GM06990 (cell line): ENCODE measurements at places on chromosomes 5 and 9.

DNA sequence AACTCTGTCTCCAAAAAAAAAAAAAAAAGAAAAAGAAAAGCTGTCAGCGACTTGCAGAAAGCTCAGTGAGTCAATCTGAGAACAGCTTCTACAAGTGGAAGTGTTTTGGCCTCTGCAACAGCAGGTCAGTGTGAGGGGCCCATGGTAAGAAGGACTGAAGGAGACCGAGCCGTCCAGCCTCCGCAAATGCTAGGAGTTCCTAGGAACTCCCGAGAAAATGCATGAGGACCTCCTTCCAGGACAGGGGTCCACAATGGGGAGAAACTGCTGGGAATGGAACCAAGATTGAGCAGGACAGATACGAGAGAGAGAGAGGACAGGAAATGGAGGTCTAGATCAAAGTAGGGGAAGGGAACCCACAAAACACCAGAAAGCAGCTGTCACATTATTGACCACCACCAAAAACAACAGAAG is 180.5 kb downstream of the CRB2 start:
- DNase-seq: peak; percentile 76

- no peak for DNase-seq
Measured at GRCh38 chr5:142803428-142804125, 33.4 kb downstream of the ARHGAP26 start.

DNA sequence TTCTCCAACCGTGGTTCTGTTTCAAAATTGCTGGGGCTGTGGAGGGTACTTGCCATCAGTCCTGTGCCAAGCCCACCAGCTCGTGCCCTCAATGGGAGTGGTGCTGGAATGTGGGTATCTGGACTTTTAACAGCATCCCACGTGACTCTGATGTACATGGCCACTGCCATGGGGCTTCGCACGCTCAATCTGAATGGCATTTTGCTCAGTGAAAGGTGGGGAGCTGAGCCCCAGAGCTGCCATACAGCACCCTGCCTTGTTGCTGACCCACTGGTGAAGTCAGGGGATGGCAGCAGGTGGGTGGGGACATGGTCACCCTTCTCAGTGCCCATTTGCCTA is 16.6 kb upstream of the SYNPO start:
- peak; percentile 43 for DNase-seq

DNA sequence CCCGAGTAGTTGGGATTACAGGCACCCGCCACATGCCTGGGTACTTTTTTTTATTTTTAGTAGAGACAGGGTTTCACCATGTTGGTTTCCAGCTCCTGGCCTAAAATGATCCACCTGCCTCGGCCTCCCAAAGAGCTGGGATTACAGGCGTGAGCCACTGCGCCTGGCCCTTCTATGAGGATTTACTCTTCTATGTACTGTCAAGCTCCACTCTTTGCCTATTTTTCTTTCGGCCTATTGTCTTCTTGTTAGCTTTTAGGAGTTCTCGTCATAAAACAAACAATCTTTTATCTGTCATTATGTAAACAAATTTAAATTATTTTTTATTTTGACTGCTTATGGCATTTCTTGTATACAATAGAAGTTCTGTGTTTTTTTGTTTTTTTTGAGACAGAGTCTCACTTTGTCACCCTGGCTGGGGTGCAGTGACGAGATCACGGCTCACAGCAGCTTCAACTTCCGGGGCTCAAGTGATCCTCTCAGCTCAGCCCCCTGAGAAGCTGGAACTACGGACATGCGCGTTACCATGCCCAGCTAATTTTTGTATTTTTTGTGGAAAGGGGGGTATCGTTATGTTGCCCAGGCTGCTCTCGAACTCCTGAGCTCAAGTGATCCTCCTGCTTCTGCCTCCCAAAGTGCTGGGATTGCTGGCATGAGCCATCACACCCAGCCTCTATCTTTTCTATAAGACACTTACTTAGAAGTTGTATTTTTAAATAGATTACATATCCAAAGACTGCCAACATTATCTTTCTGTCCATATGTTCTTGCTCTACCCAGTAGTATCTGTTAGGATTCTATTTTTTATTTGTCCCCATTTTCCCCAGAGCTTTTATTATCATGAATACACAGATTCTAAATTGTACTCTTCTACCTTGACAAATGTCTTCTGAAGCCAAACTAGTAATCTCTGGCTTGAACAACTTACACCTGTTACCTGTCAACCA is 29.2 kb downstream of the CSNK1A1 start:
- DNase-seq: no peak

DNA sequence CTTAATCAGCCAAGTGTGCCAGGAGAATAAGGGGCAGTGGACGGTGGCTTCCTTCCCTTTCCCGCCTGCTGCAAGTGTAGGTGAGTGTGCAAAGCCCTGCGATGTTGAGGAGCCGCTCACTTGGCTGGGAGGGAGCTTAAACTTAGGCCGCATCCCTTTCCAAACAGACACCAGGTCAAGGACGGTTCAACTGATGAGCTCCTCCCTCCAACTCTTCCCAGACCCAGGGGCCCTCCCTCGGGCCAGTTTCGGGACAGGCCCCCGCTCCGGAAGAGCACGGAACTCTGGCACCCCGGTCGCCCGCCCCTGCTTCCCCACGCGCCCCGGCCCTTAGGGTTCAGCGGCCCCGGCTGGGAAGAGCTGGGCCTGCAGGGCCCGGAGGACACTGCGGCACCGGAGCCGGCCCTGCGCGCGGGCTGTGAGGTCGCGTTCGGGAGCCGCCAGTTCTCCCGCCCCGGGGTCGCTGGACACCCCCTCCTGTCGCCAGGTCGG is 481 bp downstream of the MRPL36 start:
- no peak for DNase-seq

DNA sequence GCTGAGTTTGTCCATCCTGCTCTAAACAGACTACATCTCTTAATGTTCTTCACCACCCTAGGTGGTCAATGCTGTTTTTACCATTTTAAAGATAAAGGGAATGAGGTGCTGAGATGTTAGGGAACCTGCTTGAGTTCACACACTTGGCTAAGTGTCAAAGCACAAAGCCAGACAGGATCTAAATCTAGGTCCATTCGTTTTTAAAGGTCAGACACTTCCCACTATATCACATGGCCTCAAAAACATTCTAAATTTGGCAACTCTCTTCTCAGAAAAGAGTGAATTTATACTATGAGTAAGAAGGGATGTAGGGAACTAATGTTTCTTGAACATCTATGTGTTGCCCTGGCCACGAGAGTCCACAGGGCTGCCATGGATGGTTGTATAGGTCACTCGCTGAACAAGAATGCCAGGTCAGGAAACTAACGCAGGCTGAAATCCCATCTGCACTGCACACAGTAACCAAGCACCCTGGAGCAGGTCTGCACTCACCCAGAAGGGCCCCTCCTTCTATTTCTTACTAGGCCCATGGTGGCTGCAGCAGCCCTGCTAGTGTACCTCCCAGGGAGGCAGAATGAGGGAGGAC is 213.0 kb downstream of the SPOCK1 start:
- no peak for DNase-seq

GRCh38 chr5:14872070-14872989 is 752 bp upstream of the ANKH start:
- DNase-seq: peak; percentile 68

- DNase-seq: no peak
Measured at GRCh38 chr5:180069589-180070247, 1.8 kb downstream of the RNF130 start.

- no peak for DNase-seq
Measured at GRCh38 chr9:135533674-135534073, 12.3 kb upstream of the OBP2A start.

GRCh38 chr9:131997779-131998178 is 81.9 kb downstream of the MED27 start:
- DNase-seq: no peak

DNA sequence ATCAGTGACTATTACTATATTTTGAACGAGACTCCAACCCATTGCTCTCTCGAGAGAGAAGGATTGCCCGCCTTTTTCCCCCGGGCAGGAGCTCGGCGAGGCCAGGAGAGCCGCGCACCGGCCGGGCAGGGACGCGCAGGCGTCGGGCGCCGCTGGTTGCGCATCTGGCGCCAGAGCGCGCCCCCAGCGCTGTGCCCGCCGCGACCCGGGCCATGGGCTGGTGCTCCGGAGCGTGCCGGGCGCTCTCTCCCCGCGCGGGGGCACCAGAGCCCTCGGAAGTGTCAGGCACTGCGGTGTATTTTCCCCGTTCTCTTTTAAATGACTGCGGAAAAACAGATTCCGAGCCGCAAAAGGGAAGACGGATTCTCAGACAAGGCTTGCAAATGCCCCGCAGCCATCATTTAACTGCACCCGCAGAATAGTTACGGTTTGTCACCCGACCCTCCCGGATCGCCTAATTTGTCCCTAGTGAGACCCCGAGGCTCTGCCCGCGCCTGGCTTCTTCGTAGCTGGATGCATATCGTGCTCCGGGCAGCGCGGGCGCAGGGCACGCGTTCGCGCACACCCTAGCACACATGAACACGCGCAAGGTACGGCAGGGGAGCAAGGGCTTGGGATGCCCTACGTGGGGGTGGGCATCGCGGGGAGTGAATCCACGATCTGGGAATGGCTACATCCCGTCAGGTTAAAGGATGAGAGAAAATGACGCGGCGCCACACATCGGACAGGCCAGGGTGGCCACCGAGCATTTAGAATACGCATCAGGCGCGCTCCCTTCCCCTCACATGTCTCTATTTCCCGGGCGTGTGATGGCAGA is 1.1 kb upstream of the NTRK2 start:
- peak; percentile 67 for DNase-seq

DNA sequence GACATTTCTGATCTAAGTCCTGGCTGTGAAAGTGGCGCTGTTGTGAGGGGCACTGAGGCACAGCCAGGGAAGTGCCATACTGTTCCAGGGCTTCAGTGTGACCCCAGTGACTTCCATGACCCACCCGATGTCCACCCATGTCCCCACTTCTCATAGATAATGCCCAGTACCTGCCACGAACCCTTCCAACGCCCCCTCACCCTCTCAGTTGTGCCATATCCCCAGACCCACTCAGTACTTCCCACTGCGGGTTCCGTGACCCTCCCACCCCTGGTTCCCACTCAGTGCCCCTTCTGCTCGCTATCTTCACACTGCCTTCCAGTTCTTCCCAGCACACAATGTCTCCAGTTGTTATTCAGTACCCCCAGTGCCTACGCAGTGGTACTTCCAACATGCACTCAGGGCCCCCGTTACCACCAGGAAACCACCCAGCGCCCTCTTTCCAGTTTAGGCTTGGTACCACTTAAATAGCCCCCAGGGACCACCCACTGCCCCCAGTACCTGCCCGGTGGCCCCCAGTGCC is 30.7 kb upstream of the PSD2 start:
- no peak for DNase-seq

DNA sequence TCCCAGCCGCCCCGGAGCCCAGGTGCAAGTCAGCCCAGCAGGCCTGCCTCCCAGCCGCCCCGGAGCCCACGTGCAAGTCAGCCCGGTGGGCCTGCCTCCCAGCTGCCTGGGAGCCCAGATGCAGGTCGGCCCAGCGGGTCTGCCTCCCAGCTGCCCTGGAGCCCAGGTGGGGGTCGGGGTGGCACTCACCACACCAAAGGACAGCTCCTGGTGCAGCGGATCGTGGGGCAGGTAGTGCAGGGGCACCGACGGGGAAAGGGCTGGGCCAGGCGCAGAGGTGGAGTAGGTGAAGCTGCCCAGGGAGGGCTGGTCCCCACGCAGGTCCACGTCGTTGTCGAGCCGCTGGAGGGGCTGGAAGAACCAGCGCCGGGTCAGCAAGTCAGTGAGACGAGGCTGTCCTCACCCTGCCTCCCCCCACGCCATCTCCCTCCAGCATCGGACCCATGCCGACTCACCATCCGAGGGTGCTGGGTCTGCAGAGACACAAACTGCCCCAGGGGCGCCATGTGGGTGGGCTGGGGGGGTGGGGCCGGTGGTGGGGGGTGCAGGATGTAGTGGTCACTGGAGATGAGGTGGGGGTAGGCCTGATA is 6.7 kb downstream of the RNF44 start:
- DNase-seq: no peak

DNA sequence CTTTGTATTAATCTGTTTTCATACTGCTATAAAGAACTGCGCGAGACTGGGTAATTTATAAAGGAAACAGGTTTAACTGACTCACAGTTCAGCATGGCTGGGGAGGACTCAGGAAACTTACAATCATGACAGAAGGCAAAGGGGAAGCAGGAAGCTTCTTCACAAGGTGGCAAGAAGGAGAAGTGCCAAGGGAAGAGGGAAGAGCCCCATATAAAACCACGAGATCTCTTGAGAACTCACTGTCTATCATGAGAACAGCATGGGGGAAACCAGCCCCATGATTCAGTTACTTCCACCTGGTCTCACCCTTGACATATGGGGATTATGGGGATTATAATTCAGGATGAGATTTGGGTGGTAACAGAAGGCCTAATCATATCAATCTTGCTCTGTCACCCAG is 60.9 kb upstream of the CHD1 start:
- no peak for DNase-seq

GRCh38 chr5:113748403-113748802 is 234.9 kb downstream of the YTHDC2 start:
- no peak for DNase-seq
